Myometrial cell (primary cell): ENCODE measurements at places on chromosomes 12 and 14. TPM values are rescaled to one million over a fixed set of nuclear protein-coding genes. Genes with fewer than 3 reads are reported as not detected.

Gene ST8SIA1
- not detected in 2 replicates for total RNA-seq

Gene KCNA5
- total RNA-seq = not detected in 2 replicates

Gene GLIPR1L1
- total RNA-seq = not detected in 2 replicates

Gene GPRC5D
- not detected in 2 replicates for total RNA-seq

Gene KRT74
- not detected in 2 replicates for total RNA-seq

Gene RASAL1
- total RNA-seq = not detected in 2 replicates

Gene RFX4
- total RNA-seq = not detected in 2 replicates

Gene FMNL3
- total RNA-seq = 18.2 and 18.3 TPM in 2 replicates

Gene KRT85
- total RNA-seq = not detected in 2 replicates

Gene LIN7A
- 11.2 and 19.5 TPM in 2 replicates for total RNA-seq

Gene SYNDIG1L
- total RNA-seq = not detected in 2 replicates

Gene KIF26A
- total RNA-seq = 0.58 and 1.1 TPM in 2 replicates

Gene NOS1
- total RNA-seq = not detected in 2 replicates

Gene LYZ
- not detected in 2 replicates for total RNA-seq

Gene RNASE3
- not detected in 2 replicates for total RNA-seq

Gene JKAMP
- 69.5 and 84.4 TPM in 2 replicates for total RNA-seq

Gene MDM1
- 2.9 and 7.6 TPM in 2 replicates for total RNA-seq

Gene TAC3
- total RNA-seq = not detected in 2 replicates
